ENCODE measurements at places on chromosomes 11 and 22.

- no peak for DNase-seq
Observed at GRCh38 chr11:128904656-128905344, 13.6 kb downstream of the KCNJ5 start.

DNA sequence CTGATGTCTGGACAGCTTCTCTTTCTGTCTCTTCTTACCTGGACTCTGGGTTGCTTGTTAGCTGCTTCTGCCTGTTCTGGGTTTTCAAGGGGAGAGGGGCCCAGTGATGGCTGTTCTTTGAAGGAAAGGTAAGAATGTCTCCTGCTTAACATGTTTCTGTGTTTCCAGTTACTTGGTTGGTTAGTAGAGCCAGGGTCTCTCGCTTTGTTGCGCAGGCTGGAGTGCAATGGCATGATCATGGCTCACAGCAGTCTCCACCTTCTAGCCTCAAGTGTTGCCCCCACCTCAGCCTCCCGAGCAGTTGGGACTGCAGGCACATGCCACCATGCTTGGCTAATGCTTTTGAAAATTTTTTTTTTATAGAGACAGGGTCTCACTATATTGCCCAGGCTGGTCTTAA is 126.6 kb downstream of the BCR start:
- no peak for DNase-seq

DNA sequence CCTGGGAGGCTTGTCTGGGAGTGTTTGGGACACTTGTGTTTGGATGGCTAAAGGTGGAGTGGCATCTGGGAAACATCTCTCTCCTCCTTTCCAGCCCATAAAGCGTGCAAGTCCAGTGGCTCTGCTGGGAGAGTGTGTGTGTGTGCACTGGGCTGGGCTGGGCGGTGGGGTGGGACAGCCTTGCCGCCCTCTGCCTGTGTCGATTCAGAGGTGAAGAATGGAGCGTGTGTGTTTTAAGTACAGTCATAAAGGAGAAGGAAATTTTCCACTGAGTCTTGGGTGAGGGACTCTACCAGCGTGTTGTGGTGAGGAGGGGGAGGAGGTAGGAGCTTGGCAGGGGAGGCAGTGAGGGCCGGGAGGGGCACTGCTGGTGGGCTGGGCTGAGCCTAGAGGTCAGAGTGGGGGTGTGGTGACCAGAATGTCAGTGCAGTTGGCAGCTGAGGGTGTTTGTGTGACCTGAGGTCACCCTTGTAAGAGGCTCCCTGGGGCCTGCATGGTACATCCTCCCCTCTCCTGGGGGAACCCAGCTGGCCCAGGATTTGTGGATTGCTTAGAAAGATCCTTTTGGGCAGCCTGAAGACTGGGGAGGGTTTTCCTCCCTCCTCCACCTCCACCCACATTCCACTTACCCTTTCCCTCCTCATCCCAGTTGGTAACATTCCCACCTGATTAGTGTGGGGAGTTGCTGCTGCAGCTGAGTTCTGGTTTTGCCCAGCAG is 1.7 kb downstream of the TIMP3 start:
- DNase-seq, result no peak

- DNase-seq, result no peak
Observed at GRCh38 chr11:105158436-105158835, 18.9 kb upstream of the CARD18 start.

GRCh38 chr11:96293109-96293508 is 49.9 kb downstream of the MAML2 start:
- DNase-seq, result no peak

- DNase-seq, result no peak
Observed at GRCh38 chr11:96051820-96052219, 127.9 kb upstream of the MTMR2 start.

DNA sequence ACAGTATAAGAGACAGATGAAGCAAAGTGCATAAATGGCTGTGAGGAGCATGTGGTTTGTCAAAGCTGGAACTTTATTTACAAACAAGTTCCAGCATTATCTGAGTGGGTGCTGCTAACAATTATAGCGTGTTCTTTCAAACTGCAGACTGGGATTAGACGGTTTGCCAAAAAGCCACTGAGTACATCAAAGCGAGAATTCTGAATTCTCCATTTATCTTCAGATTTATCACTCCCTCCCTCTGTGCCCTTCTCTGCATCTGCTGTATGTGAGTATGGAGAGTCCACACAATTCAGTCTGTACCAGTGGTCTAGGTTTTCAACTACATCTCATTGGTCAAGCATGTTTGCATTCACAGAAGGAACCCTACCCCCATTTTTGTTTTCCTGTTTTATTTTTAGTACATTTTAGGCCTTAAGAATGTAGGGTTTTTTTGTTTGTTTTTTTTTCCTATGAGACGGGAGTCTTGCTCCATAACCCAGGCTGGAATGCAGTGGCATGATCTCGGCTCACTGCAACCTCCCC is 18.1 kb upstream of the INCENP start:
- DNase-seq, result no peak

- DNase-seq, result peak; percentile 26
Observed at GRCh38 chr11:30196400-30197206, 34.2 kb upstream of the FSHB start.

DNA sequence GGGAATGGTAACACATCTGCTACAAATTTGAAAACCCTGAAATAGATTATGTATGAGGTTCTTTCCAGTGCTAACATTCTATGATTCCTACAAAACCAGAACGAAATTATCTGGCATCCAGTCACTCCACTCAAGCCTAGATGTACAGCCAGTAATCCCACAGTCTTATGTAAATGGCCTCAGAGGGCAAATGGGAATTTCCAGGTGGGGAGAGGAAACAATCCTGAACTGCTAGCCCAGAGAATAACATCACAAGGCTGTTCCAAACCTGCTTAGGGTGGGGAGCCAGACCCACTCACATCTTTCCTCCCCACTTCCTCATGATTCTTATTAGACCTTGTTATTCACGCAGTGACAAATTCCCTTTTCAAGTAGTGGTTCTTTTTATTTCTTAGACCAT is 3.5 kb downstream of the FIBIN start:
- DNase-seq, result no peak

DNA sequence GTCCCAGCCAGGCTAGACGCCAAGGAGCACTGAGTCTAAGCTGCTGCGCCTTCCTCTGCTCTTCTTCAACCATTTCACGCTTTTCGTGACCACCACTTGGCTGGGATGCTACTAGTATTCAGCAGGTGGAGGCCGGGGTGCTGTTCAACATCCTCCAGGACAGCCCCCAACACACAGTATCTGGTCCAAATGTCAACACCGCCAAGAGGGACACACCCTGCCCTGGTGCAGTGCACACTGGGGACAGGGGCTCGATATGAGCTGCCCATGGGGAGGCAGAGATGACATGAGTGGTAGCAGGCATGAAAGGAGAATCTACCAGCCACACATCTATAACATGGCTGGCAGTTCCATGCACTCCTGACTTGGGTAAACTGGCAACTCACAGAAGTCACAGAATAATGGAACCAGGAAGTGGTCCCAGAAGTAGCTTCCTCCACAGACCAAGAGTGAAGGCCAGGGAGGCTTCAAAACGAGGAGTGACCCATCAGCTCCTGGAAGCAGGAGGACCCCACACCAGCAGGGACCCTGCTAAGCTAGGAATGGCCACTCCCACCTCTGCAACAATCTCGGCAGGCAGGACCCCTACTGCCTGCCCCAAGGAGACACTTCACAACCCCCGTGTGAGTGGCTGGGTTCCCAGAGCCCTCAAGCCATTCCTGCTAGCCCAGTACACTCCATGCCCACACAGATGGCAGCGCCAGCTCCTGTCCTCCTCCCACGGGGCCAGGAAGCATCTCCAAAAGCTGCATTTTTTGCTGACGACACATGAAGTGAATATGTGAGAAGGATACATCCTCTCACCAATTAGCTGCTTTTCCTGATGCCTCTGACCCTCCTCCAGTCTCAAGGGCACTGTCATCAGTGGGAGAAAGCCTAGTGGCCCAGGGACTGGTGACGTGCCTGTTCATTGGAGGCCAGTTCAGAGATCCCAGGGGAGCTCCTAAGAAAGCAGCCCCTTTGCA is 78.8 kb downstream of the DGCR2 start:
- DNase-seq, result no peak

DNA sequence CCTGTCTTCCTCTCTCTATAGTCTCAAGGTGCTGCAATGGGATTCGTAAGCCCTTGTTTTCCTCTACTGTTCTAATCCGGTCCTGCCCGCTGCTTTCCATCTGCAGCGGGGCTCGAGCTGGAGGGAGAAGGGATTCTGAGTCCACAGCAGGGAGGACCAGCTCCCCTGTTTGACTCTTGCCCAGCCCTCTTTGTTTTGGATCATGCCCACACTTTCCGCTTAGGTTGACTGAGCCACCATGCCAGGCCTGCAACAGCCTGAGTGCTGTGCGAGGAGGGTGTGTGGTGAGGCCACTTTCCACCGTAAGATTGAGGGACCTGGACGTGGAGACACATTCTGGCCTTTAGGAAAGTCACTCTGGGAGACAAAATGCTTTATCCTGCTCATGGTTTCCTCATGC is 58.3 kb downstream of the CEP164 start:
- DNase-seq, result no peak
